SW 1271 (cell line): ENCODE measurements at places on chromosomes 1 and 21.

DNA sequence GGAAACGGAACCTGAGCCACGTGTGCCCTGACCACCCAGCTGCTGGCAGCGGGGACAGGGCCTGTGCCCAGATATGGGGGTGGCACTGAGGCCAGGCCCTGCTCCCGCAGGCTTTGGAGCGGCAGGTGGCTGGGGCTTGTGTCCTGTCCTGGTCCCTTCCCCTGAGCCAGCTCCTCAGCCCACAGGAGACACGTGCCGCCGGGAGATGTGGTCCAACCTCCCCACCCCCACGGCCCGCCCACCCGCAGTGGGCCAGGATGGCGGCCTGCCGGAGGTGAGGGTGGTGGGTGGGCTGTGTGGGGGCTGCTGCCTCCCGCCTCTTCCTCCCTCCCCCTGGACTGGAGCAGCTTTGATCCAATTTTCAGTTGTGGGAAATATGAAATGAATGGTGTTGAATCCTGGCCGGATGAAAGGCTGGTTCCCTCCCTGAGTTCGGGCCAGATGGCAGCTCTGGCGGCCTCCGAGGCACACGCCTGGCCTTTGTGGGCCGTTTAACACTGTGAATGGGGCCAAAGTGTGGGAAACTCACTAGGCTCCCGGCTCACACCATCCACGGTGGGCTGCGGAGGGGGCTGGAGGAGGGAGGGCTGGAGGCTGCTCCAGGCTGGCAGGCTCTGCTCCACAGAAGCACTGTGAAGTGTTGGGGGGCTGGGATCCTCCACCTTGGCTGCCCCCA is 2.6 kb upstream of the HES5 start:
- no peak for DNase-seq

DNA sequence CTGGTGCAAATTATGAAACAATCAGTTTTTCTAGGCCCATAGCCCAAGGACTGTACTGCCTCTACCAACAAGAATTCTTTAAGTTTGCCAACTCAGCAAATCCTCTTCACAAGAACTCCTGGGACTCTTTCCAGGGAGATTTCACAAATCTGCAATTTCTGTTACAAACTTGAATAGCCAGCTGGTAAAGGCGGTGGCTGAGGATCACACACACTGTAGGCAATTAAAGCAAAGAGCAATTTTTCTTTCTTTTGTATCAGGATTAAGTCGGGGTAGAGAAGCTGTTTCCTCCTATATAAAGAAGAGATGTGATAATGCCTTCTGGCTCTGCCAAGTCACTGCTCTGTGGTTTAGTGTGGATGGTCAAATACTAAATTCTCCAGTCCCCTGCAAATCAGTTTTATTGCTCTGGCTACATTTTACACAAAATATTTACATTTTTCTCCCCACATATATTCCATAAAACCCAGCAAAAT is 1.7 kb downstream of the ALDH9A1 start:
- DNase-seq, result no peak

GRCh38 chr1:184811439-184812111 is 56.9 kb upstream of the EDEM3 start:
- DNase-seq, result no peak

- DNase-seq, result no peak
These were observed 2.1 kb upstream of the PAX7 start for GRCh38 chr1:18628511-18628910.

- DNase-seq, result no peak
These were observed 36.9 kb upstream of the DISP1 start for GRCh38 chr1:222777977-222778376.

- DNase-seq, result no peak
These were observed 19.9 kb downstream of the RPL5 start for GRCh38 chr1:92851729-92852128.

DNA sequence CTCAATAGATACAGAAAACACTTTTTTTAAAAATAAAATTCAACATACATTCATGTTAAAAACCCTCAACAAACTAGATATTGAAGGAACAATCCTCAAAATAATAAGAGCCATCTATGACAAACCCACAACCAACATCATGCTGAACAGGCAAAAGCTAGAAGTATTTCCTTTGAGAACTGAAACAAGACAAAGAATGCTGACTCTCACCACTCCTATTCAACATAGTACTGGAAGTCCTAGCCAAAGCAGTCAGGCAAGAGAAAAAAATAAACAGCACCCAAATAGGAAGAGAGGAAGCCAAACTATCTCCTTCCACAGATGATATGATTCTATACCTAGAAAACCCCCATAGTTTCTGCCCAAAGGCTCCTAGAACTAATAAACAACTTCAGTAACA is 46.2 kb upstream of the IVNS1ABP start:
- DNase-seq, result no peak
